Erythroblast (primary cell): ENCODE measurements at places on chromosomes 6 and 20.
A peak's percentile ranks its signal among the peaks of the same experiment; 100 is the strongest.

GRCh38 chr20:55406891-55407290 lies 598.4 kb downstream of the CBLN4 start:
- no peak for DNase-seq

GRCh38 chr6:112180095-112180820 lies 74.1 kb downstream of the LAMA4 start:
- peak; percentile 79 for DNase-seq

- no peak for DNase-seq
Measured at GRCh38 chr6:31717499-31718222, 2.5 kb downstream of the LY6G6D start.

DNA sequence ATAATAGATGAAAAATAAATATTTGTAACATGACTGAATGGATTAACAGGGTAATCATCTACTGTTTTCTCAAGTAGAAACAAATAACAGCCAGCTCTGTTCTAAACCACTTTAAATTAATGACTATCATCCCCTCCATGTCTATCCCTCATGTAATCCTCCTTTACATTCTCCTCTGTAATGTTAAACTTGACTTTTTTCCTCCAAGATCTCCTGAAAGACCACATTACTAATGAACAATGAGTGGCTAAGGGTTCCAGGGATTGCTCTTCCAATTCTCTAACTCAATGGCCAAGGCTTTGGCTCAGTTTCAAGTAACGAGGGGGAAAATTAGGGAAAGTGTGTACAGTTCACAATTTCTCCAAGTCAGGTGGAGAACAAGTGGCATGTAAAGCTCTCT lies 37.6 kb upstream of the FBXL4 start:
- no peak for DNase-seq

DNA sequence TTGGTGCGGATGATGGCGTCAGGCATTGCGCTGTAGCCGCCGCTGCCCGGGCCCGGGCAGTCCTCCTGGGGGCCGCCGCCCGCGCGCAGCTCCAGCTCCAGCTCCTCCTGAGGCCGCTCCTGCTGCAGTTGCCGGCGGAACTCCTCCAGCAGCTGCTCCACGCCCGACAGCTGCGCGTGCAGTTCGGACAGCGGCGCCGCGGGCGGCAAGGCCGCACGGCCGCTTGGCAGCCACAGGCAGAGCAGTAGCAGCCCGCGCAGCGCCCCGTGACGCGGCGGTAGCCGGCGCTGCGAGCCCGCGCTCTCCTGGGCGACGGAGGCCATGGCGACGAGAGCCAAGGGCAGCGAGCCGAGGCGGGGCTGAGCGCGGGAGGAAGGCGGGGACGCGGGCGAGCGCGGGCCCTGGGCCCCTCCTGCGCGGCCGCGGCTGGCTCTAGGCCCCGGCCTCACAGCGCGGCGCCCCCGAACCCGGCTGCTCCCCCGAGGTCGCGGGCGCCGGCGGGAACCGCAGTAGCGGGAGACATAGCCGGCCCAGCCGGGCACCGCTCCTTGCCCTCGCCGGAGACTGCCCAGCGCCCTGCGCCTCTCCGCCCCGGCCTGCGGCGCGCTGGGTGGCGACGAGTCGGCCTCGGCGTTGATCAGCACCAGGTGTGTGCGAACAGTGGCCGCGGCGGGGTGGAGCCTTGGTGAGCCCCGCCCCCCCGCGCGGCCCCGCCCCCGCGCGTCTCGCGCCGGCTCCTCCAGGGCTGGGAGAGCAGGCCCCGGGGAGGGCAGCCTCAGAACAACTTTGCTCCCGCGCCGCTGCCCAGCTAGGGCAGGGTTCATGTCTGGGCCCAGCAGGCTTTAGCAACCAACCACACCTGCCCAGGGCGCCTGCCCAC lies at the start of gene LRP11:
LRP11 (minus strand) TSS at position 662 of the 880 bp plus-strand sequence; CDS start at position 323, 339 bp downstream.
- DNase-seq = peak; percentile 87

DNA sequence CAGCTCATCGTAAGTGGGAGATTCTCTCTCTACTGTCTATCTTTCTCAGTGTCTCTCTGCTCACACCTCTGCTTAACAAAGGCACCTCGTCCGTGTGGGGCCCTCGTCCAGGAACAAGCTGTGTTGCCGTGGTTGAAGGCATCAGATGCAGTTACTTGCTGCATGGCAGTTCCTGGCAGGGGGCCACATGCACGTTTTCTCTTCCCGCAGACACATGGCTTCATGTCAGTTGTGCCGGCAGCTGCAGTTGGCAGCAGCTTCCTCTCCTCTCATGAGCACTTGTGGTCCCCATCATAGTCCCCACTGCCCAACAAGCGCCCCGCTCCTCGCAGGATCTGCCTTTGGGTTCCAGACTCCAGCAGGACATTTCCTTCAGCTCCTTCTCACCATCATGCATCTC lies 7.1 kb upstream of the AFDN start:
- no peak for DNase-seq

- no peak for DNase-seq
Measured at GRCh38 chr6:170202416-170203135, 88.3 kb downstream of the DLL1 start.

GRCh38 chr6:49499126-49499525 lies 597 bp upstream of the GLYATL3 start:
- no peak for DNase-seq

DNA sequence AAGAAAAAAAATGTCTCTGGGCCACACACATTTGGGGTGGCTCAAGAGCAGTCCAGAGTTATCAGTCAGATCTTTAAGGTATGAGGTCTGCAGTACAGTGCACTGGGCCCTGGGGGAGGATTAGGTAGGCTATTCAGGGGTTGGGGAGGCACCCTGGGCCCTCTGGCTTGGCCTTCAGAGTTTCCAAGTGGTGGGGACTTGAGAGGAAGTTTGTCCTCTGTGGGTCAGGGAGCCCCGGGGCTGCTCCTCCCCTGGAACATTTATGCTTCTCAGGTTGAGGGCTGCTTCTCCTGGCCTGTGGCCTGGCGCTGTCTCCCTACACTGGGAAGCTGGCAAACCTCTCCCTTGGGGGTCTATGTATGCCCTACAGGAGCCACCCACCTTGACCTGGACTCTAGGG lies 46.0 kb downstream of the PTK7 start:
- DNase-seq = no peak

DNA sequence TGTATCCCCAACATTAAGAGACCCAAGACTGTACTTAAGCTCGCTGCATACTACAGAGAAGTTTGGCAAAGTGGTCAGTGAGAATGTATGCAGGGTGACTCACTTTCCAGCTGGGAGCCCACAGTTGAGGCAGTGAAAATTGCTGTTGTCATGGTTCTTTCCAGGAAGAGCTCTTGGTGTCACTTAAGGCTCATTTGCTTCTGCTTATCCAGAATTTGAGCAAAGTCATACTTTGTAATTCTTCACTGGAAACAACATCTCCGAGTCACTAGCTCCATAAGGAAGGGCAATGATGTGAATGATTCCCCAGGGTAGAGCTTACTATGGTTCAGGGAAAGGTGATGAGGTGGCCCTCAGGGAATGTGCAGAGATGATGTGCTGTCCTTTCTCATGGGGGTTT lies 65.4 kb upstream of the FBXL4 start:
- DNase-seq = peak; percentile 3

DNA sequence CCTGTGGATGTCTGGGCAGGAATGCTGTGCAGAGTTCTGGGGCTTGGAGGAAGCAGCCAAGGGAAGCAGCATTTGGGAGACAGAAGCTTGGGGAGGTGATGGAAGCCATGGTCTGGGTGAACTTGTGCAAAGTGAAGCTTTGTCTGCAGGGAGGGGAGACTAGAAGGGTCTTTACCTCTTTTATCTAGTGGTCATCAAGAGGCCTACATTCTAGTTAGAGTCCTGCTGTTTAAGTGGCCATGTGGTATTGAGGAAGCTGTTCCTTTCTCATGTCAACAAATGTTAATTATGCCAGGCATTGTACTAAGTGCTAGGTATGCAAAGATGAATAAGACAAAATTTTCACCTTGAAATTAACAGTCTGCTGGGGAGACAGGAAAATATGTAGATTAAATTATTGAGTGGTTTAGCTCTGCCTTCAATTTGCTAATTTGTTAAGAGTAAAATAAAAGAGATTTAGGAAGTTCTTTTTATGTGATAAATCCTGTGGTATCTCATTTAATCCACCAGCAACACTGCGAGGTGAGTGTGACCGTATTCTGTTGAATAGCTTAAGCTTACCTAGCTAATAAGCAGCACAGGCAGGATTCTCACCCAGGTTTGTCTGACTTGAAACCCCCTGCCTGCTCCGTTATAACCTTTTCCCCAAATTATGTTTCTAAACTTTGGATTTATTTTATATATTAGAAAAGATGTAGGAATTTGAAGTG lies 43.1 kb downstream of the ARID1B start:
- no peak for DNase-seq

DNA sequence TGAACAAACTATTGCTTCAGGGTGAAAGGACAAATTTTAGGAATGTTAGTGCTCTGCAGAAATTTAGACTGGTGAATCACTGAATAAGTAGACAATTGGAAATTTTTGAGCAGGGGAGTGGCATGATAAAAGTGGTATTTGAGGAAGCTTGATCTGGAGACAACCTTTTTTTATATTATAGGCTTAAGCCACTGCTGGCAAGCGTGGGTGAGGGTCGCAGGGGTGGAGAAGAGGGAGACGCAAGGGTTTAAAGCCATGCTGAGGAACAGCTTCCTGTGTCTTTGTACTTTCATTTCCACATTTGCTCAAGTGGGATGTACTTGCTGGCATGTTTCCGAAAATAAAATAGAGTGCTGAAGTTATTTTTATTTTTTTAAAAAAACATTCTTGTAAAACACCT lies 23.7 kb downstream of the NCOA7 start:
- no peak for DNase-seq

DNA sequence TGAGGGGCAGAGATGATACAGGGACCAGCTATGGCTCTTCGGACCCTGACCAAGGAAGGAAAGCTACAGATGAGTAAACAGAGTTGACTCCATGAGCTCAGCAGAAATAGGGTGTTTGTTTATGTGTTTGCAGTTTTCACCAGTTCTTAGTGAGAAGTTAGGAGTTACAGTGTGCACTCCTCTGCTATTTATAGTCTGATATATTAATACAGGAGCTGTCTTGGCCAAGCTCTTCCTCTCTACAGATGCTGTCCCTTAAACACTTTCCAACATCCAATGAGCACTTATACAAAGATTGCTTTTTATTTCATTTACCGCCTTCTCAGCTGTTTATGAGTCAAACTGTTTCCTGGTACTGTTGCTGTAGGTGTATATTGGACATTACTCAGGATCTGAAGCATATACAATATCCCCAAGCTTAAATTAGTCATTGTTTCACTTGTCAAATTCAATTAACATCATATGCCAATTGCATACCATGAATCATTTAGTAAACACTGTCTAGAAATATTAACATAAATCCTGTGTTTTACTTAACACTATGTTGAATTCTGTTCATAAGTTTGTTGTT lies 618.0 kb downstream of the PRKN start:
- DNase-seq = no peak

- peak; percentile 84 for DNase-seq
Measured at GRCh38 chr6:26172608-26172968, 85.4 kb downstream of the HFE start.

- no peak for DNase-seq
Measured at GRCh38 chr6:155245193-155245592, 18.6 kb upstream of the CLDN20 start.

DNA sequence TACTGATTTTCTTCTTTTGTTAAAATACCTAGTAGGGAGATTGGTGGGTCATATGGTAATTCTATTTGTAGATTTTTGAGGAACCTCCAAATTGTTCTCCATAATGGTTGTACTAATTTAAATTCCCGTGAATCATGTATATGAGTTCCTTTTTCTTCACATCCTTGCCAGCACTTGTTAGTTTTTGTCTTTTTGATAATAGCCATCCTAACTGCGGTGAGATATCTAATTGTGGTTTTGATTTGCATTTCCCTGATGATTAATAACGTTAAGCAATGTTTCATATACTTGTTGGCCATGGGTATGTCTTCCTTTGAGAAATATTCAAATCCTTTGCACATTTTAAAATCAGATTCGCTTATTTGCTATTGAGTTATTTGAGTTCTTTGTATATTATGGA lies 110.9 kb downstream of the JAG1 start:
- DNase-seq = no peak

- peak; percentile 59 for DNase-seq
Measured at GRCh38 chr6:3419624-3420272, 37.1 kb downstream of the SLC22A23 start.
